ENCODE measurements at places on chromosomes 11 and 22. TPM values are rescaled to one million over a fixed set of nuclear protein-coding genes. Genes with fewer than 3 reads are reported as not detected.
A peak's percentile ranks its signal among the peaks of the same experiment; 100 is the strongest.

- H3K4me3 ChIP-seq: no peak overlapping the region
- H3K36me3 ChIP-seq: no peaks in the 10 kb centered on the region
These were observed 207.2 kb upstream of the CTSC start for GRCh38 chr11:88544656-88545280.

SMIM35 gene
- not detected for total RNA-seq

- no peak overlapping the region for H3K4me3 ChIP-seq
- H3K27me3 ChIP-seq: no peaks in the 10 kb centered on the region
- H3K36me3 ChIP-seq: no peaks in the 10 kb centered on the region
- H3K27ac ChIP-seq: peak overlapping the region; percentile 47
These were observed 407.3 kb downstream of the TMEM135 start for GRCh38 chr11:87444993-87445392.

- H3K4me3 ChIP-seq: no peak overlapping the region
- H3K4me1 ChIP-seq: no peaks in the 10 kb centered on the region
- no peaks in the 10 kb centered on the region for H3K36me3 ChIP-seq
- no peak for DNase-seq
These were observed 32.3 kb upstream of the RFPL3 start for GRCh38 chr22:32325416-32325801.

OR10G4 gene
- not detected for total RNA-seq

- no peaks in the 10 kb centered on the region for H3K27me3 ChIP-seq
- H3K4me3 ChIP-seq: no peak overlapping the region
- H3K27ac ChIP-seq: no peak overlapping the region
- H3K4me1 ChIP-seq: no peaks in the 10 kb centered on the region
These were observed 18.4 kb downstream of the SPATA19 start for GRCh38 chr11:133826866-133827265.

CDC42BPG gene
- total RNA-seq: 2.0 TPM

MS4A14 gene
- not detected for total RNA-seq

GRCh38 chr11:104145062-104145461 is 18.9 kb downstream of the PDGFD start:
- DNase-seq: no peak
- H3K27ac ChIP-seq: no peak overlapping the region
- H3K36me3 ChIP-seq: no peaks in the 10 kb centered on the region
- no peaks in the 10 kb centered on the region for H3K4me1 ChIP-seq
- no peak overlapping the region for H3K4me3 ChIP-seq

KIF18A gene
- 3.8 TPM for total RNA-seq

DNA sequence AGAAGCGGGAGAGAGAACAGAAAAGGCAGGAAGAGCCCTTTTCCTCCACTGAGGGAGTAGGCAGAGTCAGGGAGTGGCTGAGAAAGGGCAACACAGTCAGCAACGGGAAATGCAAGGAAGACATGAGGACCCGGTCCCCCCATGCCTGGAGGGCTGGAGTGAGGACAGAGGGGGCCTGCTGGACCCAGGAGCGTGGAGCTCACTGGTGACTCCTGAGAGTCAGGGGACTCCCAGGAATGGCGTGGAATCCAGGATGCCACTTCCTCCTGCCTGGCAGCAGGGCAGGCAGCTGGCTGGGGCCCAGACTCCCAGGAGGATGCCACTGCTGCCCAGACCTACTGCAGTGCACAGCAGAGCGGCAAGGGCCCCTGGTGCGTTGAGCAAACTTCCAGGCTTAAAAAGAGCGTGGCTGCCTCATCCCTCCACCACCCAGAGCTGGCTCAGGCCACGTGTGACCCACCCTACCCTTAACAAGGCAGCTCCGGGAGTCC is 11.3 kb downstream of the C11orf21 start:
- no peak for DNase-seq
- H3K4me1 ChIP-seq: no peaks in the 10 kb centered on the region
- no peaks in the 10 kb centered on the region for H3K36me3 ChIP-seq
- no peak overlapping the region for H3K27ac ChIP-seq
- peaks cover 5% of the 10 kb centered on the region for H3K27me3 ChIP-seq

GRAMD1B gene
- total RNA-seq: 6.5 TPM

BAIAP2L2 gene
- 0.54 TPM for total RNA-seq

- H3K4me1 ChIP-seq: no peaks in the 10 kb centered on the region
- H3K27ac ChIP-seq: no peak overlapping the region
- no peak for DNase-seq
- no peaks in the 10 kb centered on the region for H3K27me3 ChIP-seq
- no peak overlapping the region for H3K4me3 ChIP-seq
- no peaks in the 10 kb centered on the region for H3K36me3 ChIP-seq
These were observed 1053.8 kb downstream of the TBC1D22A start for GRCh38 chr22:47816121-47816862.

DNA sequence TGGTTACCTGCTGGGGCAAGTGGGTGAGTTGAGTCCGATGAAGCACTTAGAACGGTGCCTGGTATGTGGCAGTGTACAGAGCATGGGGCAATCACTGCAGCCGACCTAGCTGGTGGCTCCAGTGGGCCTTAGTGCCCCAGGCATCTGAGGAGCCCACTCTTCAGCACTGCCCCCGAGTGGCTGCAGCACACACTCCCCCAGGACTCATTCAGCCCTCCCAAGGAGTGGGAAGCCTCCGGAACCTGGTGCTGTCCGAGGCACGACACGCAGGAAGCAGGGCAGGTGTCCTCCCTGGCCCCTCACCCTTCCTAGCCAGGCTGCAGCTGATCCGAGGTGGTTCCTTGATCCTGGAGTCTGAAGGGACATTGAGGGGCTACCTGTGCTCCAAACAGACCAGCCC is 42.4 kb upstream of the PRODH start:
- no peak overlapping the region for H3K27ac ChIP-seq
- no peaks in the 10 kb centered on the region for H3K4me1 ChIP-seq
- no peak for DNase-seq
- H3K36me3 ChIP-seq: no peaks in the 10 kb centered on the region
- H3K27me3 ChIP-seq: no peaks in the 10 kb centered on the region

BDNF gene
- total RNA-seq: 24.4 TPM

SCGB1D2 gene
- not detected for total RNA-seq

GRCh38 chr22:22348127-22348814 is 103.7 kb downstream of the VPREB1 start:
- DNase-seq: no peak
- H3K36me3 ChIP-seq: no peaks in the 10 kb centered on the region
- H3K4me1 ChIP-seq: no peaks in the 10 kb centered on the region
- H3K27ac ChIP-seq: no peak overlapping the region

GRCh38 chr11:92531065-92531739 is 306.6 kb downstream of the FAT3 start:
- DNase-seq: no peak
- H3K27ac ChIP-seq: no peak overlapping the region
- H3K27me3 ChIP-seq: no peaks in the 10 kb centered on the region
- H3K4me1 ChIP-seq: no peaks in the 10 kb centered on the region

DNA sequence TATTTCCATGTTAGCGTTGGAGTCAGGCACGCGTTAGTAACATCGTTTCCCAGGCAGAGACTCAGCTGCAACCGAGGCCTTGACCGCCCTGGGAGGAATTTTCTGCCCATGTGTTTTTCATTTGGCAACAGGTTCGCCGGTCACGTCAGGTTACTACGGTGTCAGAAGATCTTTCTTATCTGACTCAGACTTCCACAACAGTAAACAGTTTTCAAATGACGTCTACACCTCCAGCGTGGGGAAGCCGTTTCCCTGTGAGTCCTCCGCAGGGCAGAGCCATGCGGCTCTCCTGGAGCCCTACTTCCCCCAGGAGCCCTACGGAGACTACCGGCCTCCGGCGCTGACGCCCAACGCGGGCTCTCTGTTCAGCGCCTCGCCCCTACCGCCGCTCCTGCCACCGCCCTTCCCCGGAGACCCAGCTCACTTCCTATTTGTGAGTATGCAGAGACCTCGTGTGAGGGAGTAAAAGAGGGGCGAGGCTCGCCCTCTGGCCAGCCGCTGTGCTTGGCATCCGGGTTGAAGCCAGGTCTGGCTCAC is 14.3 kb upstream of the POU2AF3 start:
- peaks cover 10% of the 10 kb centered on the region for H3K27me3 ChIP-seq
- H3K27ac ChIP-seq: no peak overlapping the region
- no peaks in the 10 kb centered on the region for H3K36me3 ChIP-seq

OR8B8 gene
- not detected for total RNA-seq

DNA sequence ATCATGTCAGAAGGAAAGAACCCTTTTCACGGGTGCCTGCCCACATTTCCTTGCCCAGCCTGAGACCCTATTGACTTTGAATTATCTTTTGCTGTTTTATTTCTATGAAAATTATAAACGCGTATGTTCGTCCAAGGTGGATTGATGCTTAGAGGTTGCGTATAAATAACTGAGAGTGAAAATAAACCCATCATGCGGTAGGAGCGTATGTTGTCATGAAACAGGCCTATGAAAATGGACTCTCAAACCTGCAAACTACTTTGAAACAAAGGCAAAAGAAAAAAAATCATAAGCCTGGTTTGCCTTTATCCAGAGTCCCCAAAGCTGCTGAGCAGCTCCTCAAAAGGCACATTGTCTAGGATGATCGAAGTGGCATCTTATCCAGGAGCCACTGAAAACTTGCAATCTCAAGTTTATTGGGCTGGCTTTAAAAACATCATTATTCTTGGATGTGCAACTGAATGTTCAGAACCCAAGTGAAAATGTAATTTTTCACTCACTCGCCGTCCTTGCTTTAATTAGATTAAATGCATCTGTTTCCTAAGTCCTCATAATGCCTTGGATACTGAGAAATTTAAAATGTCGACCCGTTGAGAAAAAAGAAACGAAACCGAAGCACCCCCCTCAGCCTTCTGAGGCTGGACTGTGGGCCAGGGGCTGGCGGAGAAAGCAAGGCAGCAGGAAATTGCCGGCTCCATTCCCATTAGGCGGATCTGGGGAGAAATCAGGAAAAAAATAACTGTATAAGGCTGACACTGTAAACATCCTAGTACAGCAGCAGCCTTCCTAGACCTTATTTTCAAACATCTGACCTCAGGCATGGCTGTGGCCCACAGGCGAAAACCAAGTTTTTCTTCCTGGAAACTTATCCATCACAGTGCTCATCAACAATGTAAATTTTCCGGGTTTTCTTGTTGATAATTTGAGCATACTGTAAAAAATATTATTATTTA is 82.9 kb upstream of the PPARA start:
- no peaks in the 10 kb centered on the region for H3K36me3 ChIP-seq
- H3K4me3 ChIP-seq: peak overlapping the region; percentile 53

GRCh38 chr11:77502346-77502905 is 28.5 kb upstream of the PAK1 start:
- no peak overlapping the region for H3K4me3 ChIP-seq
- peaks cover 5% of the 10 kb centered on the region for H3K27me3 ChIP-seq
- DNase-seq: no peak
- H3K27ac ChIP-seq: no peak overlapping the region
- peaks cover 8% of the 10 kb centered on the region for H3K4me1 ChIP-seq

DNA sequence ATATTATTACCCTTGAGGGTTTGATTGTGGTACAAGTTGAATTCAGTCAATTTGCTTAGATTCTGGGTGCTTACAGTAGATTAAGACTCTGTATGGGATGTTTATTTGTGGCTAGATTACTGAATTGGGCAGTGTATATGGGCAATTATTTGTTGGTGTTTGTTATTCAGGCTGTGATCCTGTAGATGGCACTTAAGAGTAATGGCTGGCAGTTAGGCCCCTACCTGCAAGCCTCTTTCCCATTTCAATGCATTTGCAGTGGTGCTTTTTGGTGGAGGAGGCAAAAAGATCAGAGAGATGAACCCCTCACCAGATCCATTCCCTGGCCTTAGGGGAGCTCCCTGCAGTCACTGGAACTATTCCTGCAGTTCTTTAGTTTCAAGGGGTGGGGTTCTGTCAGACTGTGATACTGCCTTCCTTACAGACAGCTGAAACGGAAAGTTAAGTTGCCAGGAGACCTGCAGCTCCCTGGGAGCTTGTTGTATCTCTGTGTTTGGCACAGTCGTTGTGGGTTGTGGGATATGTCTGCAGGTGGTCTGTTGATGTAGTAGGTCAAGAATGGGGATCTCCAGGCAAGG is 199.5 kb downstream of the AASDHPPT start:
- no peaks in the 10 kb centered on the region for H3K36me3 ChIP-seq
- H3K4me1 ChIP-seq: peaks cover 7% of the 10 kb centered on the region

TPBGL gene
- 0.20 TPM for total RNA-seq

DNA sequence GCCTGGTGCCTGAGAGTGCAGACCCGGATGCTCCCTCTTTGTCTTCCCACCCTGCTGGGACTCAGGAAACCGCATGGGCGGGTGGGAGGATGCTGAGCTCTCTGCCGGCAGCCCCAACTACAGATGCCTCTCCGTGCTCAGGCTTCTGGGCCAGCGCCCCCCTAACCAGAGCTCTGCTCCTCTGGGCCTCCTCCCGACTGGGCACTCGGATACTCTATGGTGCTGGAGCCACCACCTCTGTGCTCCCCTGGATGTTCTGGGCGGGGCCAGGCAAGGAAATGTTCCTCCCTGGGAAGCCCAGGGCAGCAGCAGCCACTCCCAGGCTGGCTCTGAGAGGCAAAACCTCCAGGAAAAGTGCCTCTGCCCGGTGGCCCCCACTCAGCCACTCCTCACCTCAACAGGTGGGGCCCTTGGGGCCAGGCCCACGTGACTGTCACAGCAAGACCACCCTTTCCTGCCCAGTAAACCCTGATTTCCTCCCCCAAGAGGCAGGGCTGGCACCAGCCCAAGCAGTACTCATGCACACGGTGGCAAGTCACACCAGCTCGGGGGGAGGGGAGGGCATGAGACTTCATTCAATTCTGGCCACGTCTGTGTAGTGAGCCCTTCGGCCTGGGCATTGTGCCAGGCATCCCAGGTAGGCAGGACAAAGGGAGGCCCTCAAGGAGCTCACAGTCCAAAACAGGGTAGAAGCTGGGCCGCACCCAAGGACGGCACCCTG is 54.7 kb upstream of the TCF20 start:
- H3K27ac ChIP-seq: no peak overlapping the region
- H3K4me3 ChIP-seq: no peak overlapping the region
- no peaks in the 10 kb centered on the region for H3K27me3 ChIP-seq
- H3K4me1 ChIP-seq: no peaks in the 10 kb centered on the region
- DNase-seq: no peak

Measured in astrocyte (in vitro differentiated cells and primary cell).